ENCODE measurements at places on chromosomes 11 and 22. TPM values are rescaled to one million over a fixed set of nuclear protein-coding genes. Genes with fewer than 3 reads are reported as not detected.
A peak's percentile ranks its signal among the peaks of the same experiment; 100 is the strongest.

DNA sequence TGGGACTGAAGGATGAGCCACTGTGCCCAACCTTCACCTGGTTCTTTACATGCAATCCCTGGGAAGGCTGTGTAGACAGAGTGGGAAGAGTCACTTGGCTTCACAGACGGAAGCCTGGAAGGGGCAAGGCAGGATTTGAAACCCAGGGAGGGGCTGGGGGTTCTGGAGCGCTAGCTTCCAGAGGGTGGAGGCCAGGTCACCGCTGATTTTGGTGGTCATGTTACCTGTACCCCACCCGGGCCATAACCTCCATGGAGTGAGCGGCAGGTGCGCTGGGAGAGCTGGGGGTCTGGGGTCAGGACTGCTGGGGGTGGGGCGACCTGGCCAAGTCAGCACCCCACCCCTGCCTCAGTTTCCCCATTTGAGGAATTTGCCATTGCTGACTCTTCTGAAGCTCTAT is 38.3 kb downstream of the PDGFB start:
- no peaks in the 10 kb centered on the region for H3K27me3 ChIP-seq
- no peak for DNase-seq
- no peak overlapping the region for H3K27ac ChIP-seq
- H3K36me3 ChIP-seq = no peaks in the 10 kb centered on the region

GRCh38 chr11:119315131-119316015 is 1.6 kb downstream of the MCAM start:
- no peaks in the 10 kb centered on the region for H3K36me3 ChIP-seq
- H3K4me1 ChIP-seq = peaks cover 20% of the 10 kb centered on the region
- DNase-seq = peak; percentile 62
- peak overlapping the region; percentile 71 for H3K27ac ChIP-seq
- no peaks in the 10 kb centered on the region for H3K27me3 ChIP-seq
- peak overlapping the region; percentile 57 for H3K4me3 ChIP-seq

The TEF gene
- 34.9 TPM for total RNA-seq

The VSTM5 gene
- total RNA-seq = 0.41 TPM

GRCh38 chr11:31720225-31720624 is 90.9 kb downstream of the PAX6 start:
- H3K4me1 ChIP-seq = no peaks in the 10 kb centered on the region
- no peaks in the 10 kb centered on the region for H3K27me3 ChIP-seq
- no peak overlapping the region for H3K4me3 ChIP-seq
- no peak for DNase-seq
- no peak overlapping the region for H3K27ac ChIP-seq
- no peaks in the 10 kb centered on the region for H3K36me3 ChIP-seq

DNA sequence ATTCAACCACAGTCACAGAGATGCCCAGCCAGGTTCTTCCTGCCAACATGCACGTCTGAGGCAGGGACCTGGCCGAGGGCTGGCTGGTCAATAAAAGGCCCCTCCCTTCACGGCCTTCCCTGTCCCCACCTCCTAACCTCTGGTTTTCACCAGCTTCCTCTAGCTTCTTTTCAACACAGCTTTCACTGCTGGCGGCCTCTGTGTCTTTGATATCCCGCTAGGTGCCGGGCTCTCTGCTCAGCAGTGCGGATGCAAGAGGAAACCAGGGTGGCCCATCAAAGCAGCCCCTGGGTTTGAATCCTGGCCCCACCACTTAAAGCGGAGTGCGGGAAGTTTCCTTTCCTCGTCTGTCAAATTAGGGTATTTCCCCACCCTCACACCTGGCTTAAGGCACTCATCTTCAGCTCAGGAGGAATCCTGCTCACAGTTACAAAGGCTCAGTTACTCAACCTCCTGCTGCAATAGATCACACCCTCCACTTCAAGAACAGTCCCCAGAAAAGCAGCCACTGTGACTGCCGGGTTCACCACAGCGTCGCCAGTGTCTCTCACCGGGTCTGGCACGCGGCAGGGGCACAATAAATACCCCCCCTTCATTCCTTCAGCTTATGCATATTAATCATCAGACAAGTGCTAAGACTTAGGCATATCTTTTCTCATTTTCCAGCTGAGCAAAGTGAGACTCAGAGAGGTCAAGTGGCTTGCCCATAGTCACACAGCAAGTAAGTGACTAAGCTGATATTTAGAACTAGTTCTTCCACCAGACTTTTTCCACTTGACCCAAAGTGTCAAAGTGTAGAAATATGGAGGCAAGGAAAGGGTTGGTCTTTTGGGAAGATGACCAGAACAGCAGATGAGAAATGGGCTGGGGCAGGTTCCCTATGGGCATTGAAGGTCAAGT is 45.7 kb downstream of the TXN2 start:
- H3K4me1 ChIP-seq = peaks cover 2% of the 10 kb centered on the region
- no peak overlapping the region for H3K4me3 ChIP-seq
- no peak overlapping the region for H3K27ac ChIP-seq
- no peak for DNase-seq

The TMPRSS5 gene
- 0.60 TPM for total RNA-seq

DNA sequence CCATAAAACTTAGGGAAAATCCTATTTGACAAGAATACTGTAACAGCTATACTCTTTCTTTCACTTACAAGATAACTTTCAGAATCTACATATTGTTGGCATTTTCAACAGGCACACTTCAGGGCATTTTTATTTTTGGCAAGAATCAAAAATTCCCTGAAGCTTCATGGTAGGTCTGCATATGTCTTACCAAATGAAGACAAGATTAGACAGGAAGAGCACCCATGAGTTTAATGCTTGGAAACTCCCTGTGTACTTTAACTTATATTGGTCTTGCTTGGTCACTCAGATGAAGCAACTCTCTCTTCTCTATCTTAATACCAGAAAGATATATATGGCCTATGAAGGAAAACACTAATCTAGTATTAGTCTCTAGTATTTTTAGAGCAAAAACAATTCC is 137.7 kb downstream of the ATG16L2 start:
- H3K27me3 ChIP-seq = no peaks in the 10 kb centered on the region
- no peak for DNase-seq
- no peak overlapping the region for H3K4me3 ChIP-seq

GRCh38 chr11:128179039-128179438 is 408.3 kb downstream of the ETS1 start:
- H3K36me3 ChIP-seq = no peaks in the 10 kb centered on the region
- H3K27me3 ChIP-seq = no peaks in the 10 kb centered on the region
- H3K4me3 ChIP-seq = no peak overlapping the region

DNA sequence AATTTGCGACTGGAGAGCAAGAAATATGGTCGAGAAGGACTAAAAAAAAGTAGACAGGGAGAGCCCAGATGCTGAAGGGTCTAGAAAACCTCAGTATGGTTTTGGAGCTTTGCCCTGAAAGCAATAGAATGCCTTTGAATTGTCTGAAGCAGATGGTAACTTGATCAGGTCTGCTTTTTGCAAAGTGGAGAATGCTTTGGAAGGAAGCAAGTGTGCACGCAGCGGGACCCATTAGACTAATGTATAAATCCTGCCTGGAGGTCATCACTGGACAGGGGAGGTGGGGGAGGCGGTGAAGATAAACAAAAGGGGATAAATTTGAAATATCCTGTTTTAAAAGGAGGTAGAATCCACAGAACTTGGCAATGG is 757 bp upstream of the HINFP start:
- peak; percentile 92 for DNase-seq
- peaks cover 7% of the 10 kb centered on the region for H3K36me3 ChIP-seq
- H3K27me3 ChIP-seq = no peaks in the 10 kb centered on the region
- peaks cover 15% of the 10 kb centered on the region for H3K4me1 ChIP-seq

GRCh38 chr11:4213746-4214145 is 119.1 kb downstream of the RRM1 start:
- DNase-seq = no peak
- H3K27me3 ChIP-seq = no peaks in the 10 kb centered on the region
- no peaks in the 10 kb centered on the region for H3K4me1 ChIP-seq
- no peak overlapping the region for H3K4me3 ChIP-seq
- no peaks in the 10 kb centered on the region for H3K36me3 ChIP-seq

- H3K27me3 ChIP-seq = no peaks in the 10 kb centered on the region
- no peaks in the 10 kb centered on the region for H3K4me1 ChIP-seq
- H3K36me3 ChIP-seq = no peaks in the 10 kb centered on the region
- no peak for DNase-seq
- H3K4me3 ChIP-seq = no peak overlapping the region
These were observed 913.4 kb upstream of the RAG2 start for GRCh38 chr11:37511425-37511933.

DNA sequence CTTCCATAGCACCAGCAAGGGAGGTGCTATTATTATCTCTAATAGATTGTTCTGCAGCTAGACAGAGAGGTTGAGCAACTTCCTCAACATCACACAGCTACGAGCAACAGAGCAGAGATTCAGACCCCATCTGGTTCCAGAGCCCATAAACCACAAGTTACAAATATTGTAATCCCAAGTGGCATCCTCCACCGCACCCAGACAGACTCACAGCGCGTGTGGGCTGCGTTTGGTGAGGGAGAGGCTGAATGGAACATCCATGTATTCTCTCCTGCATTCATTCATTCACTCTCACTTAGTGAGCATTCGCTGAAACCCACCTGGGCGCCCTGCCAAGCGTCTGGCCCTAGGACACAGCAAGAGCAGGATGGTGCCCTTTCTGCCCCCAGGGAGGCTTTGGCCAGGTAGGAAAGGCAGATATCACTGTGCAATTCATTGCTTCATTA is 33.5 kb downstream of the LIF start:
- H3K36me3 ChIP-seq = no peaks in the 10 kb centered on the region
- H3K4me1 ChIP-seq = peaks cover 4% of the 10 kb centered on the region
- H3K27me3 ChIP-seq = no peaks in the 10 kb centered on the region
- DNase-seq = no peak
- H3K27ac ChIP-seq = peak overlapping the region; percentile 69

The FZD4 gene
- total RNA-seq = 41.4 TPM

- H3K27ac ChIP-seq = no peak overlapping the region
- no peaks in the 10 kb centered on the region for H3K27me3 ChIP-seq
- no peaks in the 10 kb centered on the region for H3K36me3 ChIP-seq
- no peaks in the 10 kb centered on the region for H3K4me1 ChIP-seq
- no peak overlapping the region for H3K4me3 ChIP-seq
- no peak for DNase-seq
These were observed 37.9 kb downstream of the SCUBE2 start for GRCh38 chr11:9053316-9054035.

GRCh38 chr11:69696749-69697468 is 6.9 kb downstream of the FGF19 start:
- no peak overlapping the region for H3K4me3 ChIP-seq
- peaks cover 4% of the 10 kb centered on the region for H3K27me3 ChIP-seq
- H3K36me3 ChIP-seq = no peaks in the 10 kb centered on the region
- peak; percentile 66 for DNase-seq
- H3K4me1 ChIP-seq = no peaks in the 10 kb centered on the region
- H3K27ac ChIP-seq = no peak overlapping the region

DNA sequence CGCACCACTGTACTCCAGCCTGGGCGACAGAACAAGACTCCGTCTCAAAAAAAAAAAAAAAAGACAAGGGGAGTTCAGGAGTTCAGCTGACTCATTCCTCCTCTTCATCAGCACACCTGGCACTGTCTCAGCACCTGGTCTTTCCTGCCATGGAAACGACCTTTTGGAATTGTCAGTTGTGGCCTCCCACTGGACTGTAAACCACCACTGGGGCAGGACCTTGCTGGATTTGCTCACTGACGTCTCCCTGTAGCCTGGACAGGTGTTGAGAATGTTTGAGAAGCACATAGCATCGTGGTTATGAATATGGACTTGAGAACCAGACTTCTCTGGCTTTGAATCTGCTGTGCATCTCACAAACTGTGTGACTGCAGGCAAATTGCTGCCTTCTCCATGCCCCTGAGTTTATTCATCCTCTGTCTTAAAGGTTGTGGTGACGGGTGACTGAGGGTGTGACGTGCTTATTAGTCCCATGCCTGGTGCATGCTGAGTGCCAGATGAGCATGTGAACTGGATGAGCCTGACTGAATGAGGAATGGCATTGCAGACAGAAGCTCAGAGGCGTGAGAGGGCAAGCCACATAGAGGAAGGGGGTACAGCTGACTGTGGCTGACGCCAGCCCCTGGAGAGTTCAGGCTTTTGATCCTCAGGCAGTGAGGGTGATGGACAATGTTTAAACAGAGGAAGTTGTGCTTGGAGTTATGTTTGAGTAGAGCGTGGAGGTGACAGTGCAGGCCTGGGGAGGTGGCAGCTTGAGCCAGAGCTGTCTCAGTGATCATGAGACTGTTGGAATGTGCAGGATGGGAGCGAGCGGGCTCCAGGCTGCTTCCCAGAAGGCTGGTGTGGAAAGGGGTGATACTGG is 12.7 kb downstream of the TOM1 start:
- H3K27ac ChIP-seq = peak overlapping the region; percentile 92
- peak; percentile 26 for DNase-seq
- no peaks in the 10 kb centered on the region for H3K27me3 ChIP-seq
- no peaks in the 10 kb centered on the region for H3K36me3 ChIP-seq
- no peaks in the 10 kb centered on the region for H3K4me1 ChIP-seq

DNA sequence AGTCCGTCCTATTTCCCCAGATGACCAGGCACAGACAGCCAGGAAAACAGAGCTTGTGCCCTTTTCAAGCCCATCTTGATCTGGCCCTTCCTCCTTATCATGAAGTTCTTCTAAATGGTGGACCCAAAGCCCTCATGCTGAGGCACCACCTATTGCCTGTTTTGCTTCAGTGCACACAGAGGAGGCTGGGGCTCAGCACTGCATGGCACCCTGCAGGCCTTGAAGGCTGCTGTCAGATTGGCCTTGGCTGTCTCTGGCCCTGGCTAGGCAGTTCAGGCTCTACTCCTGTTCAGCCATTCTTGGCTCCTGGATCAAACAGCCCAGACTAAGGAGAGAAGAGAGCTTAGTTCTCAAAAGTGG is 49.2 kb downstream of the OTOG start:
- DNase-seq = no peak
- H3K36me3 ChIP-seq = no peaks in the 10 kb centered on the region
- H3K4me1 ChIP-seq = no peaks in the 10 kb centered on the region
- H3K4me3 ChIP-seq = no peak overlapping the region

- H3K4me1 ChIP-seq = peaks cover 5% of the 10 kb centered on the region
- H3K36me3 ChIP-seq = no peaks in the 10 kb centered on the region
- peak overlapping the region; percentile 7 for H3K27ac ChIP-seq
- no peak overlapping the region for H3K4me3 ChIP-seq
- DNase-seq = no peak
- no peaks in the 10 kb centered on the region for H3K27me3 ChIP-seq
These were observed 16.8 kb downstream of the CUL5 start for GRCh38 chr11:108025387-108026080.

The TESMIN gene
- 8.7 TPM for total RNA-seq

The OR51B5 gene
- total RNA-seq = not detected

DNA sequence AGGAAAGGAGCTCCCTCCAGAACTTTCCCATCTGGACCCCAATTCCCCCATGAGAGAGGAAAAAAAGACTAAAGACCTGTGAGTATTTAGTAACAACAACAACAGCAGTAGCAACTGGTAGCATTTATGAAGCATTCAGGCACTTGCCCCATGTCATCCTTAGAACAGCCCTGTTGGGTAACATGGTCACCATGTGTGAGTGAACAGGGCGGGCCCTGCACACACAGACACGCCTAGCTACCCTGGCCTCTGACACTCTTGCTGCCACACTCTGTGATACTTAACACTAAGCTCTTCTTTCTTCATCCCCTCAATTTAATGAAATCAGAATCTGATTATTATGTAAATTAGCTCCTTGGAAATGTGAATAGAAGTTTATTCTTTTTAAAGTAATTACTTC is 26.1 kb upstream of the SLC25A18 start:
- no peaks in the 10 kb centered on the region for H3K36me3 ChIP-seq
- DNase-seq = no peak
- H3K27ac ChIP-seq = no peak overlapping the region
- H3K4me3 ChIP-seq = no peak overlapping the region

All from kidney (tissue), 22 donors.